Germinal center (tissue), 1 donor: ENCODE measurements at places on chromosomes 3 and 15.
A peak's percentile ranks its signal among the peaks of the same experiment; 100 is the strongest.

DNA sequence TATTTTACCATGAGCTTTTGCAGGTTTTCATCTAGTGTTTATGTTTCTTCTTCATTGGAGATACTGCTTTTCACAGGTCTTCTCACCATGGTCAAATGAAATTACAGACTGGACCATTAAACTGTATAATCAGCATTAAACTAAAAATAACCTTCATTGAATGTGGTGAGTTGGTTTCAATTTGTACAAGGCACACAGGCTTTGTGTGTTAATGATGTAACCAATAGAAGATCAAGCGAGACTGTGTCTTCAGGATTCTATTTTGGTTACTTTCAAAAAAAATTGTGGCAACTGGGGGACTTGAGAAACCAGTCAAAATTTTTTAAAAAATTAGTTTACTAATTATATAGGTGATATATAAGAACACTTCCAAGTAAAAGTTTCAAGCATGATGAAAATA is 54.3 kb upstream of the GCSAM start:
- no peak for DNase-seq

GRCh38 chr3:157920822-157921700 is 185.2 kb downstream of the SHOX2 start:
- DNase-seq: no peak

DNA sequence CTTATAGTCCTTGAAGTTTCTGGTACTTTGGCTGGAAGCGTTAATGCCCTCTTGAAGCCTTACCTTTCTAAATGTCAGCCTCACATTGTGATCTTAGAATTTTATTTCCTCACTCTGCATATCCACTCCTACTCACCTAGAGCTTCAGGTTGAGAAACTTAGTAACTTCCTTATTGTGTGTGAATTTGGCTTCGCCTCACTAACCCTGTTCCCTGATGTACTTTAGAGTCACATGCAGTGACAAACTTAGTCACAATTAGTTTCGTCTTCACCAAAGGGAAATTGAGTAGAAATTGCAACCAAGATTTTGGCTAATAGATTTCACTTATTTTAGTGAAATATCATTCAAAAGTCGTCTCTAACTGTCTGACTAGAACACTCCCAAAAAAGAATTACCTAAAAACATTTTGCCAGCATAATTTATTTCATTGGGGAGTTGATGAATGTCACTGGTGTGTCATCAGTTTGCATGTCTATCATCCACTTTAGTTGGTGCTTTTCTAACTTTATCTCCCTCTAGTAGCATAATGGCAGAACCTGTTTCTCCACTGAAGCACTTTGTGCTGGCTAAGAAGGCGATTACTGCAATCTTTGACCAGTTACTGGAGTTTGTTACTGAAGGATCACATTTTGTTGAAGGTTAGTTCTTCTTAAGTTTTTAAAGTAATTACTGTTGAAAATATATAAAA is 960 bp downstream of the MFN1 start:
- peak; percentile 79 for DNase-seq

- DNase-seq: no peak
Observed at GRCh38 chr3:127089486-127090145, 103.3 kb upstream of the PRR23E start.

DNA sequence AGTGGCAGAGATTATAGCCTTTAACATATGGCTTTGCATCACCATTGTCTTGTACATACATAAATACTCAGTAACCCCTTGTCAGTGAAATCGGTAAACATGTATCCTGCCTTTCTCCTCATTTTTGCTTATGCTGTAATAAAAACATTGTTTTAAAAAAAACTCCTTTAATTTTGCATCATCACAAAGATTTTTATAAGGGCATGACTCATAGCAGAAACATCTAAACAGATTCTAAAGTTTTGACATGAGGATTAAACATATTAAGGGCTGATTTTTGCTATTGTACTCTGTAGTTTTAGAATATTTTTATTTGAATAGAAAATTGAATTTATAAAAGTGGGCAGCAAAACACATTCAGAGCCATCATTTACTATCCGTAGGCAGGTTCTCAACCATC is 275.9 kb downstream of the ZIC4 start:
- no peak for DNase-seq

DNA sequence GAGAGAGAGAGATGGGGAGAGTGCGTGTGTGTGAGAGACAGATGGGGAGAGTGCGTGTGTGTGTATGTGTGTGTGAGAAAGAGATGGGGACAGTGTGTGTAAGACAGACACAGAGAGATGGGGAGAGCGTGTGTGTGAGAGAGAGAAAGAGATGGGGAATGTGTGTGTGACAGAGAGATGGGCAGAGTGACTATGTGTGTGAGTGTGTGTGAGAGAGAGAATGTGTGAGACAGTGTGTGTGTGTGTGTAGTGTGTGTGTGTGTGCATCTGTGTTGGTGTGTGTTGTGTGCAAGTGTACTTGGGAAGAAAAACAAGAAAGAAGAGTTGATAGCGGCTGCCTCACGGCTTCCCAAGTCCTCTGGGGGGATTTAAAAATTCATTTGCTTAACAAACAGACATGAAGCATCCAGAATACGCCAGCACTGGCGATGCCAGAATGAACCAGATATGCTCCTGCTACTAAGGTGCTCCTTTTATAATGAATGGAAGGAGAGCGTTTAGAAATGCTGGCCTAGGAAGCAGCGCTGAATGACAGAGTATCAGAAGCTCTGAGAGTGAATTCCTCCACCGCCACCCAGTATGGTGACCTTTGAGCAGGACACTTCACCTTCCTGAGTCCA is 186.1 kb upstream of the TSC22D2 start:
- DNase-seq: no peak

DNA sequence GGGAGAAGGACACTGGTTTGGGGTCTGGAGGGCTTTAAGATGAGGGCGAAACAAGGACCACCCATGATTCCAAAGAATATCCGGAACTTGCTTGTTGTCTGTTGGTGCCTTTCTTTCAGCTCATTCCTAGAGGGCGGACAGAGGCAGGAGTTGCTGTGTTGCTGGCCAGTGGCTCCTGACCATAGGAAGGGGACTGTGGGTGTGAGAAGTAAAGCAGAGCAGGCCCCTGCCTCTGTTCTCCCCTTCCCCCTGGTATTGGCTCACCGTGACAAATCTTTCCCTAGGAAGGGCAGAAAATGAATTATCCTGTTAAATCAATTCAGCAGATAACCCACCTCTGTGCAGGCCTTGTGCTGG is 89.1 kb downstream of the LIPC start:
- DNase-seq: no peak

GRCh38 chr15:51262463-51262862 is 75.9 kb downstream of the CYP19A1 start:
- no peak for DNase-seq

- DNase-seq: no peak
Observed at GRCh38 chr15:67977414-67978089, 76.6 kb upstream of the PIAS1 start.

DNA sequence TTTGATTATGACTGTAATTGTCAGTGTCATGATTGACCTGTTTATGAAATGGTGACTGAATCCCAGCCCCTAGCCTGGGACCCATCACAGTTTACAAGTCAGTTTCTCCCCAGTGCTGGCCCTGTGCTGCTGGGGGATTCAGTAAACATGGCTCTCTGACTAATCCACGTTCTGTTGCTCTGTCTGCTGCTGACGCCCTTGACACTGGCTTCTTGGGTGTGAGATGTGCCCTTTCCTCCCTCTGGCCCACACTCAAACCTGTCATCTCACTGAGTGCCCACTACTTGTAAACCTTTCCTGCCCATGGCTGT is 84.2 kb downstream of the COL6A5 start:
- no peak for DNase-seq

- no peak for DNase-seq
Observed at GRCh38 chr3:171833789-171834460, 9.2 kb upstream of the TMEM212 start.

DNA sequence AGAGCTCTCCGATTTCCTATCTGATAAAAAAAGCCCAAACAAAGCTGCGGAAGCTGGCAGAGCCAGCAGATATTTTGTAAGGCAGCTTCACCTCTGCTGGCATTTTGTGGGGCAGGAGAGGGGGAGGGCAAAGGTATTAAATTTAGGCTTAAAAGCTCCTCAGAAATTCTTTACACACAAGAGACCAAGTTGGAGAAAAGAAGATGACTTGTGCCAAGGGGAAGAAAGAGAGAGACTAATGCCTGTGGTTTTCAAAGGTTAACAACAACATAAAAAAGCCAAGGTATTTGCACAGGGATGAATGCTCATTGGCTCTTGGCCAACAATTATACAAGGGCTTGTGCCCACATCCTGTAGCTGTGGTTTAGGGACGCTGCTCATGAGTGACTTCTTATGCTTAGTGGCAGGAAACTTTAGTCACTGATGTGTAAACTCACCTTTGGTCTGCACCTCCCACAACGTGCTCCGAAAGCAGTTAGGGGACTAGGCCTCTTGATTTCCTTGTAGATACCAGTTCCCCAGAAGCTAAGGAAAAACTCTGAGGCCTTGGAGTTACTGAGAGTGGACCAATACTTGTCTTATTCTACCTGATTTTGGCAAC is 152.9 kb downstream of the TPRG1 start:
- DNase-seq: peak; percentile 74

DNA sequence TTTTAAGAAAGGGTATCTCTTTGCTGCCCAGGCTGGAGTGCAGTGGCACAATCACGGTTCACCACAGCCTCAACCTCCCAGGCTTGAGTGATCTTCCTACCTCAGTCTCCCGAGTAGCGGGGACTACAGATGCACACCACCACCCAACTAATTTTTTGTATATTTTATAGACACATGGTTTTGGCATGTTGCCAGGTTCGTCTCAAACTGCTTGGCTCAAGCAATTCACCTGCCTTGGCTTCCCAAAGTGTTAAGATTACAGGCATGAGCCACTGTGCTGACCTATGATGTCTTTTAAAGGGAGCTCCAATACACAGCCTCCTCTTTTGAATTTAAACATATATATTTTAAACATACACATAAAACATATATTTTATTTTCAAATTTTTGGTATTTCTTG is 60.9 kb downstream of the SLC9C1 start:
- no peak for DNase-seq

GRCh38 chr15:59322056-59322759 is 50.5 kb downstream of the MYO1E start:
- DNase-seq: no peak

- peak; percentile 66 for DNase-seq
Observed at GRCh38 chr3:187900993-187901755, 155.9 kb upstream of the BCL6 start.

- DNase-seq: no peak
Observed at GRCh38 chr3:60289341-60290121, 961.7 kb downstream of the FHIT start.

DNA sequence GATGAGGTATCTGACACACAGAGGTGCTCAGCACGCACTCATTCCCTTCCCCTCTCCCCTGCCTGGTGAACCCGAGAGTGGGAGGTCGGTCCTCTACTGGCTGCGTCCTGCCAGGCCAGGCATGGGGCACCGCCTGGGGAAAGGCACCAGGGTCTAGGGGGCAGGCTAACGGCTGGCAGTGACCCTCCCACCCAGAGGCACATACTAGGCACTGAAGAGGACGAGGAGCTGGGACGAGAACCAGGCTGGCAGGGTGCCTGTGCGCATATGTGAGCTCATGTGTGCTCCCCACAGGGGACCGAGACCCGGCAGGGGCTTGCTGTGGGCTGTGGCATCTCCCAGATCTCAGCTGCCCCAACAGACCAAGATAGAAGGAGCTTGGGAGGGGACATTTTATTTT is 86.7 kb downstream of the IQSEC1 start:
- DNase-seq: no peak

DNA sequence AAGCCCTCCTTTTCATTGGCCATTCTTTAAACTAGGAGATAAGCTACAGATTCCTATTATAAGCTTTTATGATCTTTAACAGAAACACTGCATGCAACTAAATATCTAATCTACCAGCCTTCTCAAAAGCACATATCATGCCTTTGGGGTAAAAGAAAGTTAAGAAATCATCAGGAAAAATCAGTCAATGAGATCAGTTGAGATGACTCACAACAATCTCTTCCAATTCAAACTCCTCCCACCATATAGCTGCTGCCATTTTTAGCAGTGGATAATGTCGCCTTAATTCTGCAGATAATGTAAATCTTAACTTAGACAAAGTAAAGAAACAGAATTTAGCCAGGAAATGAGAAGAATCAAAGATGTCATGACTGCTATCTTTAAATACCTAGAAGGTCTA is 135.2 kb upstream of the BCL6 start:
- DNase-seq: no peak

DNA sequence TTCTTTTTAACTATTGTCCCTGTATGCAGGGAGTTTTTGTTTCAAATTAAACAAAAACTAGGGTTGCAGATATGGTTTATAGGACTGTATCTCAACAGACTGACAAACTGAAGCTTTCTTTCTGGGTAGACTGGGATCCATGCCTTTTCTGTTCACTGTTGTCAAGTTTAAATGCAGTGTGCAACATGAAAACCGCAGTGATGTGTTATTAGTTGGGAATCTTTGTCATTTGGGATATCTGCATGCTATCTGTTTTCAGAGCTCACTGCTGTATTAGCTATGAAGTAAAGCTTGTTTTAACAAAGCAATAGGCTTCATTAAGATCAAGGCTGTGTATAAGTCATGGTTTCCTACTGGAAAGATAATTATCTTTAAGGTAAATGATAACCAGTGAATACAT is 21.4 kb upstream of the MCF2L2 start:
- no peak for DNase-seq

GRCh38 chr3:118799303-118799702 is 235.3 kb downstream of the IGSF11 start:
- no peak for DNase-seq

GRCh38 chr3:9795207-9795606 is 2.3 kb downstream of the ARPC4 start:
- peak; percentile 65 for DNase-seq

DNA sequence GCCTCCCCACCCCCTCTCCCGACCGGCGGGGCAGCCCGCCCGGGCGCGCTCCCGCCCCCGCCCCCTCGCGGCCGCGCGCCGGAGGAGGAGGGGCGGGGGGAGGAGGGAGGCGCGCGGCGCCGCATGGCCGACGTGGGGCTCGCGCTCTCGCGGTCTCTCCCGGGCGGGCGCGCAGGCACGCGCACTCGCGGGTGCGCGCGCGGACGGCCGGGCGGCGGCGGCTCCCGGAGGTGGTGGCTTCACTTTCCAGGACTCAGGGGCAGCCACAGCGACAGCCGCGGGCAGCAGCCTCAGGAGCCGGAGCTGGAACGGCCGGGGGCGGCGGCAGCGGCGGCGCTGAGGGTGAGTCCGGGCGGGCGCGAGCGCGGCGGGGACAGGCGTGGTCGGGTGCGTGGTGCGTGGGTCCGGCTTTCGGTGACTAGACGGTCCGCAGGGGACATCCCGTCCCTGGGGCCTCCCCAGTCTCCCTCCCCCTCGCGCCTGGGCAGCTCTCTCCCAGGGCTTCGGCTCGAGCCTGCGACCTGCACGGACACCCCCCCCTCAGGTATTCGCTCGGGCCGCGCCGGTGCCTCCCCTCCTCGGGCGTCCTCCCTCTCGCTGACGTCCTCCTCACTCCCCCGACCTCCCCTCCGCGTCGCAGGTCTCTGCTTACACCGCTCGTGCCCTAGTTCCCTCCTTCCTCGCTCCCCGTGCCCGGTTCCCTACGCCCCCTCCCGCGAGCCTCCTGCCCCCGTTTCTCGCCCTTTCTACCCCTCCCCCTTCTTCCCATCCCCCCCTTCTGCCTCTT is at the start of gene UBE2E2:
Gene UBE2E2 (plus strand): TSS at position 407 of the 787 bp plus-strand sequence.
- DNase-seq: peak; percentile 93

- no peak for DNase-seq
Observed at GRCh38 chr3:187812496-187812895, 67.2 kb upstream of the BCL6 start.

GRCh38 chr3:66633402-66634381 is 132.9 kb upstream of the LRIG1 start:
- DNase-seq: no peak

- no peak for DNase-seq
Observed at GRCh38 chr15:89747708-89748682, 3.1 kb downstream of the MESP1 start.

GRCh38 chr15:56972426-56972825 is 54.0 kb downstream of the TCF12 start:
- DNase-seq: no peak
